ENCODE measurements at places on chromosomes 7 and 10.

GRCh38 chr7:100215895-100216294 is 3.9 kb upstream of the PVRIG start:
- no peak for DNase-seq

DNA sequence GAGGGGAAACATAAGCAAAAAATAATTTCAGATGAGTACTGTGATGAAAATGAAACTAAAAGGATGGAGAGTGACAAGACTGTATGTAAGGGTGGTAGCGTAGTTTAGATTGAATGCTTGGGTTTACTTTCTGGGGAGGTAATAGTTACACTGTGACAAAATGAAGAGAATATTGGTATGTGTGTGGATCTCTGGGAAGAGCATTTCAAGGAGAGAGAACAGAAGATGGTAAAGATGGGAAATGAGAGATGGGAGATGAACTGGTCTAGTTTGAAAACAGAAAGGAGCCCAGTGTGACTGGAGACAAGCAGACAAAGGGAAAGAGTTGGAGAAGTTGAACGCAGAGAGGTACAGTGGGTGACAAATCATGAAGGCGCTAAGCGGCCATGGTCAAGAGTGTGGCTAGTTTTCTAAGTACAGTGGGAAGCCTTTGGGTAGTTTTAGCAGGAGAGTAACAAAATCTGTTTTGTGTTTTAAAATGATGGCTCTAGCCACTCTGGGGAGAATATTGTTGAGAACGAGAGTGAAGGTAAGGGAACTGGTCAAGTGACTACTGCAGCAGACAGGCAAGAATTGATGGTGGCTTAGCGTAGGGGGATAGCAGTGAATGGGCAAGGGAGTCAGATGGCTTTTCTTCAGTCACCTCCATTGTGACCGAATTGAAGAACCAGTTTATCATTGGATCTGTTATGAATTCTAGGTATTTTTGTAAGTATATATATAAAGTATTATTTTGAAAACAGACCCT is 22.6 kb downstream of the PALS2 start:
- no peak for DNase-seq

DNA sequence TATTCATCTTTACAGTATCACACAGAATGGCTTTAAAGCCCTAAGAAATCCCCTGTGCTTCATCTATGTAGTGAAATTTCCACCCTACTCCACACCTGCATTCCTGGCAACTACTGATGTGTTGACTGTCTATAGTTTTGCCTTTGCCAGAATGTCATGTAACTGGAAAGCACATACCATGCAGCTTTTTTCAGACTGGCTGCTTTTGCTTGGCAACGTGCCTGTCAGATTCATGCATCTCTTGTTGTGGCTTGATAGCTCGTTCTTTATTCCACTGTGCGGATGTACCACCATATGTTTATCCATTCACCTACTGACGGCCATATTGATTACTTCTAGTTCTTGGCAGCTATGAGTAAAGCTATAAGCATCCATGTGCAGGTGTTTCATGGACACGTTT is 30.6 kb downstream of the RBM17 start:
- DNase-seq = no peak

GRCh38 chr10:8182806-8183205 is 128.3 kb downstream of the GATA3 start:
- no peak for DNase-seq

DNA sequence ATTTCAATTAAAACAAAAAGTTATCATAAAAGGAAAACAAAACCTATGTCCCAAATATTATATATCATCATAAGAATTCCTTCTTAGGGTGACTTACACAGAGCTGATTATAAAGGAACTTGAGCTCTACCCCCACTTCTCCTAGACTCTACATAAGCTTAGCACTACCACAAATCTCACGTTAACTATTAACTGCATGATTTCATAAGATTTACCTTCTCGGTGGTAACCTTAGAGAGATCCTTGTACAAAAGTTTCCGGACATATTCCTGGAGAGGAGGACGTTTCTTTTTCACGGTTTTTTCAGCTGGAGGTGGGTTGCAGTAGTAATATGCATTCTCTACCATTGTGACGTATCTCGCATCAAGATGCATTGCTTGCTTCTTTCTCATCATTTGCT is 83.7 kb downstream of the UPF2 start:
- DNase-seq = no peak
